ENCODE measurements at places on chromosomes 5 and 9.

DNA sequence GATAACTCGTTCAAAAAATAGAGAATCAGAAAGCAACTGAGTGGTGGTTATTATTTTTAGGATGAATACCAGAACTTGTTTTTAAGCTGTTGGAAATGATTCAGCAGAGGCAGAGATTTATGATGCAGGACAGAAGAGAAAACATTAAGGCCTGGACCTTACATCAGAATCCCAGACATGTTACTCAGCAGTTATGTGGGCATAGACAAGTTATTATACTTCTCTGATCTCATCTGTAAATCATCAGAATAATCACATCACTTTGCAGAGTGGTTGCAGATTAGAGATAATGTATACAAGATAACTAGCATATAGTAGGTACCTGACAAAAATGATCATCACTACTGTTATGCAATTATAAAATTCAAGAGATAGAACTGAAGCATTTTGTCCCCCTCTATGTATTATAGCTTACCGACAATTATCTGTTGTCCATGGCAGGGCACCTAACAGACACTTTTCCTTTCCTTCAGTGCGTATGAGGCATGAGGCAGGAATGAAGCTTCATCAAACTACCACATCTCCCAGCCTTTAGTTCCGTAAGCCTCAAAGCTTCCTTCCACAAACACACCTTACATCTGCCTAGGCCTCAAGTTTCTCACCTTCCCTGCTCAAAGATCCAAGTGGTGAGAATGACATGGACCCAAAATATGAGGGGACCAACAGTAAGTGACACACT lies 165.9 kb downstream of the DENND1A start:
- no peak for DNase-seq

- no peak for DNase-seq
These were observed 50.4 kb upstream of the FAM170A start for GRCh38 chr5:119578937-119579336.

DNA sequence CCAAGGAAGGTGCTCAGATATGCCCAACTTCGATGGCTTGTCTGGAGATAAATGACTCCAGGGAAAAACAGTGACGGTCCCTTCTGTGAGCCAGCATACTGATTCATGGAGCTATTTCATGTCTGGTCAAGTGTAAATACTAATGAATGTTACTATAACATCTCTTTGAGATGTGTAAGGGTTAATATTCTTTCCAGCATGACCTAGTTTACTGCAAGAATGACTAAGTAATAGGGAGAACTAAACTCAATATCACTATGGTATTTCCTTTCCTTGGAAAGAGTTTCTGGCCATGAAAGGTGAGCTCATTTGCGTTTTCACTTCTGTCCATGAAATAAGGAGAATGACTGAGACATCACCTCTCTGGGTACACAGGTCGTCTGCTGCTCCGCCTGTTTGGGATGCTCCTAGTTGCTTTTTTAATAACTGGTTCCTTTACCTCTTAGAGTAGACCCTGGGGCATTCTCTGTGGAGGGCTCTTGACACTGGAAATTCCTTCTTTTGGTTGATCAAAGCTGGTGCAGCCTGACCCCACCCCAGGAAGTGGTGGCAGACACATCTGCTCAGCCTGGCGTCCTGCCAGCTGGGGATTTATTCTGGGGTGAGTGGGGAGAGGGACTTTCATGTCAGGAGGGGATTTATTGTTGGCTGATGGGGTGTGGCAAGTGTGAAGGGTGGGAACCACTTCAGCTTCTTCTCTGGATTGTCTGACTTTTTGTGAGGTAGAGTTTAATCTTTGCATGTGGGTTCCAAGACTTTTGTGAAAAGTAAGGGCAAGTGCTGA lies 250.0 kb upstream of the MPDZ start:
- no peak for DNase-seq

GRCh38 chr5:57494104-57495098 lies 11.8 kb upstream of the ACTBL2 start:
- DNase-seq: peak; percentile 3

- no peak for DNase-seq
These were observed 249.1 kb upstream of the ADCY2 start for GRCh38 chr5:7146886-7147285.

- peak; percentile 6 for DNase-seq
These were observed 1.4 kb downstream of the MARCHF3 start for GRCh38 chr5:127028822-127029457.

DNA sequence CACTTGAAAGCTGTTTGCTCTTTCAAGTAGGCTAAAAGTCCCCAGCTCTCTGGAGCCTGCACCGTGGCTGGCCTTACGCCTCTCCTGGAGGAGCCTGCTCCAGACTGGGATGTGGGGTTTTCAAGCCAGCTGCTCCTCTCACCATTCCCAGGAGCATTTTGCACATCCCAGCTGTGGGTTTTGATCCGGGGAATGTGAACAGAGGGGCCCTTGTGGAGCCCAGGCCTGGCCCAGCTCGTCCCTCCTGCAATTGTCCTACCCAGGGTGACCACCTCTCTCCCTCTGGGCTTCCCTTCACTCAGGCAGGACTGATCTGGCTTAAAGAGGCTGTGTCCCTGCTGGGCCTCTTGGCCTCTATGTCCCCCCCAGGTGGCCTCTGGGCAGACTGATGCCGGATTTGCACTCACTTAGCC lies 32.5 kb upstream of the TIFAB start:
- no peak for DNase-seq

GRCh38 chr9:33374634-33375237 lies 27.6 kb downstream of the AQP7 start:
- peak; percentile 15 for DNase-seq

- no peak for DNase-seq
These were observed 170.0 kb downstream of the TMEM38B start for GRCh38 chr9:105864248-105864898.

- no peak for DNase-seq
These were observed 73.5 kb downstream of the KIF4B start for GRCh38 chr5:155087036-155087435.

DNA sequence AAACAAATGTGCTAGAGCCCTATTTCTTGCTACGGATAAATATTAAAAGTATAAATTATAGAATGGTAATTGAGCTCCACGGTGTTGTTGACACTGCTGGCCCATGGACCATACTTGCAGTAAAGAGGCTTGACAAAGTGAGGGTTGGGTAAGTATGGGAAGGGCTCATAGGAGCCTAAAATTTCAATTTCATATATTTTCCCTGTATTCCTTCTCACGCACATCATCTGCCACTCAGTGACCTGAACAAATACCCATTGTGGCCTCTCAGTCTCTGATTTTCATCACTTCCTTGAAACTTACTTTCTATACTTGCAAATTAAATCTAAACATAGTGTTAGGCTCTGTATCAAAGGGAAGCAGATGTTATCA lies 116.5 kb downstream of the PIK3R1 start:
- DNase-seq: no peak

DNA sequence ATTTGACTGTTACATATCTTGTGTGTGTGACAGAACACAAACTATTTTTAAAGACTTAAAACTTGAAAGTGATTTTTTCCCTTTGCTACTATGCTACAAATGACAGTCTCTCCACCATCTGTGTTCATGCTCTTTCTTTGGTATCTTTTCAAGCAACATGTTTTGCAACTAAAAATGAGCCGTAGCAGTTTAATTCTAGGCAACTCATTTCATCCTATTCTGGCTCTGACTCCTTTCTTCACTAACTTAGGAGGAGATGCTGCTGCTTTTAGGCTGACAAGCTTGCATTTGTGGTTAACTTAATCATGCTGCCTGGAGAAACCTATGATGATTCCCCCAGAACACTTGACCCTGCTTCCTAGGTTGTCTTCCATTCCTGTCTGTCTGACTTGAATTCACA lies 100.6 kb downstream of the HACD4 start:
- DNase-seq: no peak

DNA sequence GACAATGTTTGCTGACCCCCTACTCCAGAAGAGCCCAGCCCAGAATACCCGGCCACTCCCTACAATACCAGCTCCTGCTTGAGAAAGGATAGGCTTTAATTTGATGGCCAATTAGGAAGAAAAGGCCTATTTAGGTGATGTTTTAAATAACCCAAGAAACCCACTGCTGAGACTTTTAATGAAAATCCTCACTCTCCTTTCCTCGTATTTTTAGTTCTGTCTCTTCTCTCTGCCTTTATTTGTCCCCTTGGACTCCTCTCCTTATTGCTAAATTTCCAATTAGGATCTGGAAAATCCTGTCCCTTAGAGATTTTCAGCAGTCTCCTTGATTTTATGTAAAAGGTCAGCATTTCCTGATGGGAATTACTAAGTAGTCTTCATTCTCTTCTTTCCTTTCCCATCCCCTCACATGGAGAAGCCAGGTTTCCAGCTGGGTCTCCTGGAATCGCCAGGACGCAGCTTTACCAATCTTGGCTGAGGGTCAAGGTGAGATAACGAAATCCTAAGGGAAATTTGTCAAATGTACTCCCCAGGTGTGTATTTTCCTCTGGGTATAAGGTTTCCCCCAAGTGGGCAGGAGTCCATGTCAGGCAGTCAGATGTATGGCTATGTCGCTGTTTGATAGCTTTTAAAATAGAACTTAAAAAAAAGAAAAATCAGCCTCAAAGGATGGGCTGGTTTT lies 11.7 kb downstream of the STC2 start:
- DNase-seq: no peak

- no peak for DNase-seq
These were observed at the start of the genes BHMT2 and DMGDH for GRCh38 chr5:79069488-79070349. BHMT2 (plus strand) TSS chr5:79069767; CDS start chr5:79069783, 16 bp downstream. DMGDH (minus strand) TSS chr5:79069674; CDS start chr5:79069620, 54 bp downstream.

DNA sequence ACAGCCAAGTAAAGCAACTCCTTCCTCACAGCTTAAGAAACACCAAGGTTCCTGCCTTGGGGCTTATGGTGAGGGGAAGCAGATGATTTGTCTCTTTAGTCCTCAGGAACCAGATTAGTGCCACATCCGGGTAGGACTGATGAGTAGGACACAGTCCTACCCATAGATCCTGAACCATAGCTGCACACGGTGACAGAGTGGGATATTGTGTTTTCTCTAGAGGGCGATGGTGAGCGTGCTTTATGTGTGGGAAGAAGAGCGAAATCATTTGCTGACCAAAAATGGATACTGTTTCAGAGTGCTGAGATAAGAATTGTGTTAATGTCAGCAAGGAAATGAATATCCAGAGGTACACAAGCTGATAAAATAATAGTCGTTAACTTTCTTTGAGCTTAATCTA lies 209.0 kb upstream of the FBXL7 start:
- DNase-seq: no peak

DNA sequence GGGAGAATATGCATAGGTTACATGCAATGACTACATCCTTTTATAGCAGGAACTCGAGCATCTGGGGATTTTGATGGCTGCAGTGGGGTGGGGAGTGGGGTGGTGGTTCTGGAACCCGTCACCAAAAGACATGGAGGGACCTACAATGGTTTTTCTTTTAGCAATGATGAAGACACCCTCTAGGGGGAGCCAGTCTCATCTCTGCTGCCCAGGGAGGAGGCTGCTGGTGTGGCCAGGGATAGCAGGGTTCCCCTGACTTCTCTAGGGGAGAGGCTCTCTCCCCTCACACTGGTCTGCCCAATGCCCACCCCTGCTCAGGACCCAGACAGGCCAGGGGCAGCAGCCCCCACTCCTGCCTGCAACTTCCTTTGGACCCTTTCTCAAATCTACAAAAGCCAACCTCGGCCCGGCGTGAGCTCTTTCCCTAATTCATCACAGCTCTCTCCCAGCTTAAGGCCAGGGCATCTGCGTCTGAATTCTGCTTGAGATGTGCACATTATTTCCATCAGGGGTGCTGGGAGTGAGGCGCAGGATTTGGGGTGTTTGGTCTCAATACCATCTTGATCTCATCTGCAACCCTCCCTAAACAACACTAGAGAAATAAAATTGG lies 73.6 kb upstream of the RETREG1 start:
- no peak for DNase-seq

DNA sequence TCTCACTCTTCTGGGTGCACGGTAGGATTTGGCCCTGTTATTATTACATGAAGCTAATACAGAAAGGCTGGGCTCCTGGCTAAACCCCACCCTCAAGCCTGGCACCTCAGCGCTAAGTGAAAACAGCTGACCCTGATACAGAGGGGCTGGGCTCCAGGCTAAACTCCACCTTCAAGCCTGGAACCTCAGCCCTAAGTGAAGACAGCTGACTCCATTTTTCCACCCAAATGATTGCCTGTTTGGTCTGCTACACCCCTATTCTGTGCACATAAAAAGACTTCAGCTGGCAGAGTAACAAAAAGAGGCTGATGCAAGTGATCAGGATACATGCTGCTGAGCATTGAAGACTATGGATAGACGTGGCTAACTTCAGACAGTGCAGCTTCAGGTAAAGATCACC lies 148.4 kb upstream of the CLINT1 start:
- DNase-seq: no peak

DNA sequence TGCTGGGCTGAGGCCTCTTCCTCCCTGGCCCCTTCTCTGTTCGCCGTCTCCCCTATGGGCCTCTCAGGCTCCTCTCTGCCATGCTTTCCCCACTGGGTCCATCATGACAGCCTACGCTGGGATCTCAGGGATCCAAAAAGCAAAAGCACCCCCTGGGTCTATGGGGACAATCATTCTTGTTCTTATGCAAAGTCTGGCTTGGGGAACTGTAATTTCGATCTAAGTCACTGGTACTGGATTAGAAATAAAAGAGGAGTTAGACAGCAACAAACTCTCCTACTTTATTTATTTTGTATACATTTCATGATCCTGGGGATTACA lies 86.6 kb downstream of the SLC38A9 start:
- DNase-seq: no peak

DNA sequence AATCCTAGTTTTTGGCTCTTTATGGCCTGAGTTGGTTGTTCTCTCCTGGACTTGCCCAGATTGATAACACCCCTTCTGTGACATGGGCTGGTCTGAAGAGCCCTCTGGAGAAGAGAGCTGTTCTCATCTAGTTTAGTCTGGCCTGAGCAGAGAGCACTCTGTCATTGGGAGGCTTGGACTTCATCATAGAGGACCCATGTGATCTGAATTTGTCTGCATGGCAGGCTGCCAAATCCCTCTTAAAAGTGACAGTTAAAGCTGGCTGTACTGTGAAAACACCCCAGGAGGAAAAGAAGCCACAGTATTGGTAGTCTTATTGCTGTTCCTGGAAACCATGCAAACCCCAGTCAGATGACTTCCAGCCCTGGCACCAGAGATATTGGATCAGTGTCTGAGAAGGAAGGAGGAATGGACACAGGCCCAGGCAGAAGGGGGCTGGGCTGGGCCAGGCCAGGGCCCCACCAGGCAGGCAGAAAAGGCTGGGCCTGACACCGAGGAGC lies 3.7 kb upstream of the WDR31 start:
- peak; percentile 15 for DNase-seq

DNA sequence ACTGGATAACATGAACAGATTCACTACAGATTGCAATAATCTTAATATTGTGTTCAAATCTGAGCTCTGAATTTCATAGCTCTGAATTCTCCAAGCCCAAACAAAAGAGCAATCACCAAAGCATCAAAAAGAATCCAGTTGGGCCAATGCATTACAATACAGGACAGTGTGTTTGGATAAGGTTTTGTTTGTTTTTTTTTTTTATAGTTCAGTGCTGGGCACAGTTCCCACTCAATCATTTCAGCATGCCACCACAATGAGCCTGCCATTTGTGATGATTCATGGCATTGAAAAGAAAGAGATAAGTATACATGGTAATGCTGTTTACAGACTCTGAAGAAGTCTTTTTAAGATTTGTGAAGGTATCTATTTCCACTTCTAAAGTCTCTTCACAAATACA lies 1.7 kb upstream of the HTR1A start:
- DNase-seq: no peak
